ENCODE measurements at places on chromosomes 6 and 20.
A peak's percentile ranks its signal among the peaks of the same experiment; 100 is the strongest.

DNA sequence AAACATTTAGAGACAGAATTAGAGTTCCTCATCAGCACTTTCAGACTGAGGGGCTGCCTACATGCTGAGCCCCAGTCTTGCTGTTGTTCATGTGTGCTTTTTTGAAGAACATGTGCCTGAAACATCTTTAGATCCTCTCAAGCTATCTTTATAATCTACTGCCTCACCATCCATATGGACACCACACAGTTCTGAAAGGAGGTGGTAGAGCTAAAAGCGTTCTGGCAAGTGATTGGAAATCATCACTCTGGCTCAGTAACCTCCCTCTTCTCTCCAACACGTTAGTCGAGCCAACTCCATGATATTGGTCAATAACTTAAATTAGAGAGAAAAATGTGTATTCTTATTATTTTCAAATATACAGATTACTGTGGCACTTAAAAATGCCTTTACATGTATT is 40.6 kb downstream of the CLVS2 start:
- DNase-seq, result no peak

GRCh38 chr6:158559338-158559894 is 475 bp upstream of the TMEM181 start:
- DNase-seq, result no peak

GRCh38 chr6:30565772-30566171 is 5.5 kb upstream of the ABCF1 start:
- no peak for DNase-seq

DNA sequence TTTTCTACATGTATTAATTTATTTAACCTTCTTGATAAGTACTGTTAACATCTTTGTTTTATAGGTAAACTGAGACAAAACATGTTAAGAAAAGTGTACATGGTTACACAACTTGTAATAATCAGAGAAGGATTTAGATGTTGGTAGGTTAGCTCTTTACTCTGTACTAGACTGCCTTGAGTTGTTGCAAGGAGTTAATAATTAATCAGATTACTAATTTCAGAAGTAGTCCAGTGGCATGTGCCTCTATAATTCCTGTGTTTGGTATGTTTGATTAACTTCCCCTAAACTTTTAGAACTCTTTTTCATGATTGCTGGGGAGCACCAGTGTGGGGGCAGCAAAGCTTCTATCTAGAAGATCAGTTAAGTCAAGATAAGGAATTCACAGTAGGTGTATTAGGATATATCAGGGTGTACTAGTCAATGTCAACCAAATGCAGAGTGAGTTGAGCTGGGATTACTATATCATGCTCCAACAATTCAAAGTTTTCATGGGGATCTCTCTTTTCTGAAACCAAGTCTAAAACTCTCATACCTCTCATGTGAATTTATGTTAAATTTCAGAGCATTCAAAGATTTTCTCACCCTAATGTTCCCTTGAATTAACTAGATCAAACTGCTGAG is 129.7 kb upstream of the AHI1 start:
- no peak for DNase-seq

GRCh38 chr6:41027241-41027640 is 11.8 kb downstream of the UNC5CL start:
- no peak for DNase-seq

DNA sequence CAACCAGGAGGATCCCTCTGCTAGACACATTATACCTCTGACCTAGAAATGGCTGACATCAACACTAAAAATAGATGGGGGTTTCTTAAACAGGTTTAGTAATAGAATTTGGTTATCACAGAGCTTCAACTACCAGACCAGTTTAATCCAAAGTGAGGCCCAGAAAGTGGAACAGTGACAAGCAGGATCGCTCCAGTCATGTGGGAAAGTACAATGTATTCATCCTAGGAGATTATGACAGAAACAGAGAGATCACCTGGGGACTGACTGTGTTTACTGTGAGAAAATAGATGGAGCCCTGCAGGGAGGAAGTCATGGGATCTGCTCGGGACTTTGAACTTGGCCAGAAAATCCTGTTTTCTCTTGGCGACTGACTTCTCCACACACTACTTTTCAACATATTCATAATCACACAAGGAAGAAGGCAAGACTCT is 238.7 kb upstream of the SOX4 start:
- DNase-seq, result no peak

- no peak for DNase-seq
Measured at GRCh38 chr6:57207141-57207540, 15.0 kb downstream of the RAB23 start.

- no peak for DNase-seq
Measured at GRCh38 chr6:105882828-105883227, 203.3 kb upstream of the PRDM1 start.

DNA sequence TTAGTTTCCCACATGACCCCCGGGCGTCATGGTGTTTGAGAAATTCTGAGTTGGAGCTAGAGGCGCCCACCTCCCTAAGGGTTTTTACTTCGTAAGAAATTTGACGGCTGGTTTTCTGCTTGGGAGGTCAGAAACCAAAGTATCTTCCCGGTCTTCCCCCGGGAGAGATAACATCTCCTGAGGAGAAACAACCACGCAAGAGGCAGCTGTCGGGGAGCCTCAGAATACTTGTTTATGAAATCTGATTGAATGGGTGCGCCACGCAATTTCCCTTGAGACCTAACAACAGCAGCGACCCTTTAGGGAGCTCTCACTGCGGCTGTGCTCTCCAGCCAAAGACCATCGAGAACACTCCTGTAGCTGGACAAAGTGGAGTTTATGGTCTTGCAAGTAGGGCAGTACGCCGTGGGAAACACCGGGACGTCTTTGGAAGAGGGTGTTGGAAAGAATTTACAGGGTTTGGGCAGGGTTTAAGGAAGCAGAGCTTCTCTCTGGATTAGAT is 608 bp upstream of the EIF2S2 start:
- no peak for DNase-seq

DNA sequence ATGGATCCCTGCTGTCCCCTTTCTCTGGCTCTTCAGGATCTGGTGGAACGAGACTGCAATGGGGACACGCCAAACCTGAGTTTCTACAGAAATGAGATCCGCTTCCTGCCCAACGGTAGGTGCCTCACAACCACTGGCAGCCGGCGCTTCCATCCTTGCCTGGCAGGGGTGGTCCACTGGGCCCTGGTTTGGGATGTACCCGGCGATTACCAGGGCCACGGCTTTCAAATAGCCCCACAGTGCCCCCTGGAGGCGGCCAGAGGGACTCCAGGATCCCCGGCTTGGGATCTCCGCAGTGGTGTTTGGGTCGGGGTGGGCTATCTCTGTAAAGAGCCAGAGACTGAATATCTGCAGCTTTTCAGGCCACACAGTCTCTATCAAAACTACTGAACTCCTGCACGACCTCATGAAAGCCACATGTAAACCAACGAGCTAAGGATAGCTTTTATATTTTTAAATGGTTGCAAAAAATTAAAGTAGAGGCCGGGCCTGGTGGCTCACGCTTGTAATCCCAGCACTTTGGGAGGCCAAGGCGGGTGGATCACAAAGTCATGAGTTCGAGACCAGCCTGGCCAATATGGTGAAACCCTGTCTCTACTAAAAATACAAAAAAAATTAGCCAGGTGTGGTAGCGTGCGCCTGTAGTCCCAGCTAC is 3.7 kb downstream of the OGFR start:
- no peak for DNase-seq

GRCh38 chr6:7974938-7975763 is 64.6 kb upstream of the TXNDC5 start:
- DNase-seq, result no peak

GRCh38 chr6:166509193-166509592 is 77.3 kb downstream of the RAMACL start:
- DNase-seq, result no peak

GRCh38 chr6:14660806-14661579 is 543.4 kb downstream of the CD83 start:
- DNase-seq, result peak; percentile 15

All from SIG-M5 (cell line).